ENCODE measurements at places on chromosomes 3 and 15.

DNA sequence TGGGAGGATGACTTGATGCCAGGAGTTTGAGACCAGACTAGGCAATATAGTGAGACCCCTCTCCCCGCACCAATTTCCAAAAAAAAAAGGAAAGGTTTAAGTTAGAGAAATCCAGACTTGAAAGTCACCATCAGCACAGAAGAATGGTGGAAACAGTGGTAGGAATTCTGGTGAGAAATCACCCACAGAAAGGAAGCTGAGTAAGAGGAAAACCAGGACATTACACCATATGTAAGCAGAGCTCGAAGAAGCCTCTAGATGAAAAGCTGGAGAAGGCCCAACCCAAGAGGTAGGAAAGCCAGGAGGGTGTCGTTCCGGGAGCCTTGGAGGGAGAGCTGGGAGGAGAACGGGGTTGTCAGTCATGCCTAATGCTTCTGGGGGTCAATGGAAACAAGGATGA is 40.5 kb downstream of the RASGRP1 start:
- H3K4me3 ChIP-seq = no peak overlapping the region
- no peaks in the 10 kb centered on the region for H3K4me1 ChIP-seq
- ATAC-seq = no peak
- no peak overlapping the region for H3K27ac ChIP-seq
- no peaks in the 10 kb centered on the region for H3K27me3 ChIP-seq

GRCh38 chr3:130748467-130748861 is 1.8 kb upstream of the PIK3R4 start:
- H3K27ac ChIP-seq = peak overlapping the region; percentile 88
- H3K4me1 ChIP-seq = peaks cover 48% of the 10 kb centered on the region
- no peak for ATAC-seq

DNA sequence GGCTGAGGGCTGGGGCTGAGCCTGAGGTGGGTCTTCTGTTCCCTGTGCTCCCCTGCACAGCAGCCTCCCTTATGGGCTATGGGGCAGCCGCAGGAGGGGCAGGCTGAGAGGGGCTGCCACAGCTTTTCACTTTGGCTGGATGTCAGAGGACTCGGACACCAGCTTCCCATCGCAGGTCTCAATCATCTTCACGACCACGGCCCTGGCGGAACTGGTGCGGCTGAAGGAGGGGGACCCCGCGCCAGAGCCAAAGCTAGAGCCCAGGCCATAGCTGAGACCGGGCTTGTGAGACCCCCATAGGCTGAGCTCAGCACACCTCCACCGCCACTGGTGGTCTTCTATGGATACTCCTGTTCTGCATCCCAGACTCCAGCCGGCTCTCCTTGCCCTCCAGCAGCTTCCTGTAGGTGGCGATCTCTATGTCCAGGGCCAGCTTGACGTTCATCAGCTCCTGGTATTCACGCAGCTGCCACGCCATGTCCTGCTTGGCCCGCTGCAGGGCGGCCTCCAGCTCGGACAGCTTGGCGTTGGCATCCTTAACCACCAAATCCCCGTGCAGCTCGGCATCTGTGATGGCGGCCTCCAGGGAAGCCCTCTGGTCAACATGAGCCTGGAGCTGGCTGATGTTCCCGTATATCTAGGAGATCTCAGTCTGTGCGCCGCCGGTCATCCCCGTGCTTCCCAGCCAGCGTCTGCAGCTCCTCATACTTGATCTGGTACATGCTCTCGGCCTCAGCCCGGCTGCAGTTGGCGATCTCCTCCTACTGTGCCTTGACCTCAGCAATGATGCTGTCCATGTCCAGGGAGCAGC is 181.7 kb upstream of the SYNPR start:
- H3K4me3 ChIP-seq = no peak overlapping the region
- H3K27ac ChIP-seq = no peak overlapping the region
- no peaks in the 10 kb centered on the region for H3K4me1 ChIP-seq
- ATAC-seq = no peak

DNA sequence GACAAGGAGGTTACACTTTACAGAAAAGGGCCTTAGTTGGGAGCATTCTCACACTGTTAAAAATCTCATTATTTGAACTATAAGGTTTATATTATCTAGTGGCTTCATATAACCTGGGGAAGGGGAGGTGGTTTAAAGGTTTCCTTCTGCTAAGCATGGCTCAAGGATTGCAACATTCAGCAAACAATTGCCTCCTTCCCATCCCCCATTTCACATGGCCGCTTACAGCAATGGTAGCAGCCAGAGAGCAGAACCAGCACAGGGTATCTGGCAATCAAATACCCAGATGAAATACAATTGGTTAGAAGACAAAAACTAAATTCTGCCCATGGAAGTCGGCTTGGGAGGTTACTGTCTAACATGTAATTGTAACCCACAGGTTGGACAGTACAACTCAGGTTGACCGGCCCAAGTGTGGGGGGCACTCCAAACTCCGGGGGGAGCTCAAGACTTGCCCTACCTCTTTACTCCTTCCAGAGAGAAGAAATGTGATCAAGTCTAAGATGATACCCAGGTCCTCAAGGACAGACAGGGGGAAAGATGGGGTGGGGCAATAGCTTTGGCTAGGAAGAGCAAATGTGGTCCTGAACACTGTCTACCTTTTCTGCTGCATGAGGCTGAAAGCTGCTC is 15.5 kb downstream of the ETV5 start:
- no peak overlapping the region for H3K27ac ChIP-seq
- H3K27me3 ChIP-seq = no peaks in the 10 kb centered on the region
- peaks cover 4% of the 10 kb centered on the region for H3K4me1 ChIP-seq
- H3K4me3 ChIP-seq = no peak overlapping the region

GRCh38 chr15:57751177-57751800 is 44.8 kb downstream of the POLR2M start:
- no peaks in the 10 kb centered on the region for H3K36me3 ChIP-seq
- no peak for ATAC-seq

DNA sequence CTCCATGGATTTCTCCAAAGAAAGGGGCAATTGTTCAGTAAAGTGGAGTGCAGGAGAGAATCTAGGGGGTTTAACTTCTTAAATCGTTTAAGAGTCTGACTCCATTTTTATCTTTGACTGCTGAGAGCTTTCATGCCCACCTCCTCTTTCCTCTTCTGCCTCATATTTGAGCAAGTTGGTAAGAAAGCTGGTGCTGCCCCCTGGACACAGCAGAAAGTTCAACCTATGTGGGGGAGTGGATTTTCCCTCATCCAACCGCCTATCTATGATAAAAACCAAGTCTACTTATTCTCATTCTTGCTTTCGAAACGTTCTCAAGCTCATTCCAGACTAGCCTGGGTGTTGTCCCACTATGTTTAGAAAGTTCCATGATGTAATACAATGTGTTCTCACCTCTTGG is 26.0 kb downstream of the HHLA2 start:
- H3K27ac ChIP-seq = no peak overlapping the region
- H3K36me3 ChIP-seq = no peaks in the 10 kb centered on the region
- no peak for ATAC-seq
- no peaks in the 10 kb centered on the region for H3K4me1 ChIP-seq
- H3K27me3 ChIP-seq = no peaks in the 10 kb centered on the region

GRCh38 chr3:188262913-188263683 is 109.1 kb downstream of the LPP start:
- H3K4me1 ChIP-seq = peaks cover 35% of the 10 kb centered on the region
- H3K4me3 ChIP-seq = no peak overlapping the region
- H3K27me3 ChIP-seq = no peaks in the 10 kb centered on the region
- peak overlapping the region; percentile 100 for H3K27ac ChIP-seq
- H3K36me3 ChIP-seq = no peaks in the 10 kb centered on the region

DNA sequence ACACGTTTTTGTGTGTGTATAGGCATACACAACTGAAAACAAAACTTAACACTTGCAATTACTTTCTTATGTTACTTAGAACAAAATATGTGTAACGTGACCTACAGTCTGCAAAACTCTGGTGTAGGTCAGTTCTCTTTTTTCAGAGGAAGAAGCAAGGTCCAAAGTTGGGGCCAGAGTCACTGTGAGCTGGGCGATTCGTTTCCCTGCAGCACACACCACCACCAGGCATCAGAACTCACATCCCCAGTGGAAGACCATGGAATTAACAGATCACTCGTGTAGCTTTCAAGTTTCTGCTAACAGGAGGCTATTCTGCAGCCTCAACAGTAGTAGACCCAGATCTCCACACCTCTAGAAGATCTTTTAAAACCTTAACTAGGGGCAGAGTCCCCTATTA is 25.8 kb downstream of the ANP32A start:
- peaks cover 98% of the 10 kb centered on the region for H3K4me1 ChIP-seq
- H3K27ac ChIP-seq = peak overlapping the region; percentile 77
- ATAC-seq = no peak
- H3K4me3 ChIP-seq = peak overlapping the region; percentile 24
- no peaks in the 10 kb centered on the region for H3K36me3 ChIP-seq

- ATAC-seq = no peak
- H3K4me1 ChIP-seq = no peaks in the 10 kb centered on the region
- H3K27me3 ChIP-seq = no peaks in the 10 kb centered on the region
- H3K36me3 ChIP-seq = no peaks in the 10 kb centered on the region
Observed at GRCh38 chr15:47618241-47618640, 99.1 kb upstream of the SEMA6D start.

DNA sequence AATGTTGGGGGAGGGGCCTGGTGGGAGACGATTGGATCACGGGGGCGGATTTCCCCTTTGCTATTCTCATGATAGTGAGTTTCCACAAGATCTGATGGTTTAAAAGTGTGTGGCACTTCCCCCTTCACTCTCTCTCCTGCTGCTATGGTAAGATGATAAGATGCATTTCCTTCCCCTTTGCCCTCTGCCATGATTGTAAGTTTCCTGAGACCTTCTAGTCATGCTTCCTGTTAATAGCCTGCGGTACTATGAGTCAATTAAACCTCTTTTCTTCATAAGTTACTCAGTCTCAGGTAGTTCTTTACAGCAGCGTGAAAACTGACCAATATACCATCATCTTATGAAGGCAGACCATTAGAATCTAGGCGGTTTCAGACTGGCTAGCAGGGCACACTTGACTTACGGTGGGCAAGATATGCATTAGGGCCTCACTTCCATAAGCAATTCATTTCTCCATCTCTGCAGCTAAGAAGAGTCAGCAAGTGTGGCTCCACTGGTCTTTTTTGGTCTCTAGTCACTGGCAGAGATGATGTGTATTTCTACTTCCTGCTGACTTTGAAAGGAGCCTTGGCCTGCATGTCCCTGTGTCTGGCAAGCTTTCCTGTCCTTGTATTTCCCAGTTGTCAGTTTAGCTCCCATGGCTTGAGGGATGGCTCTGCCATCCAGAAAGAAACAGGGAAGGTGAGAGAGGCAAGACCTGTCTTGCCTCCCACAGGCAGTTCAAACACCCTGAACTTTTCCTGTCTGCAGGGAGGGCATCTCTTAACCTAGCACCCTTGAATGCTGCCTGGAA is 109.0 kb upstream of the ADAMTS9 start:
- H3K4me3 ChIP-seq = no peak overlapping the region
- ATAC-seq = no peak
- H3K36me3 ChIP-seq = no peaks in the 10 kb centered on the region
- H3K27me3 ChIP-seq = no peaks in the 10 kb centered on the region
- H3K27ac ChIP-seq = no peak overlapping the region

DNA sequence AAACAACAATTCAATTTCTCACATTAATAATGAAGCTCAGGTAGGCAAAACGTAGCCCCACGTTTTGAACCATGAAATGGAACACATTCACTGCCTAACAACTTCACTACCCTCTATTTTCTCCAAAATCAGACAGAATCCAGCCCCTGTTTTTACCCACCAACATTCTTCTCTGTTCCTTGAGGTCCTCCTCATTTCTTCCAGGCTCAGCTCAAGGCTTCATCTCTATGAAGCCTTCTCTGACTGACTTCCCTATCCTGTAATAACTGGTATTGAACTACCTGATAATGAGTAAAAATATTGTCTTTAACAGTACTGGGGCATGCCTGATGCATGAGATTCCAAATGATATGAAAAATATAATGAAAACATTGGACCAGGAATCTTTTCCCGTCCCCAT is 2.2 kb downstream of the TFRC start:
- H3K4me3 ChIP-seq = no peak overlapping the region
- H3K4me1 ChIP-seq = peaks cover 5% of the 10 kb centered on the region
- ATAC-seq = no peak
- H3K27ac ChIP-seq = no peak overlapping the region
- no peaks in the 10 kb centered on the region for H3K36me3 ChIP-seq

DNA sequence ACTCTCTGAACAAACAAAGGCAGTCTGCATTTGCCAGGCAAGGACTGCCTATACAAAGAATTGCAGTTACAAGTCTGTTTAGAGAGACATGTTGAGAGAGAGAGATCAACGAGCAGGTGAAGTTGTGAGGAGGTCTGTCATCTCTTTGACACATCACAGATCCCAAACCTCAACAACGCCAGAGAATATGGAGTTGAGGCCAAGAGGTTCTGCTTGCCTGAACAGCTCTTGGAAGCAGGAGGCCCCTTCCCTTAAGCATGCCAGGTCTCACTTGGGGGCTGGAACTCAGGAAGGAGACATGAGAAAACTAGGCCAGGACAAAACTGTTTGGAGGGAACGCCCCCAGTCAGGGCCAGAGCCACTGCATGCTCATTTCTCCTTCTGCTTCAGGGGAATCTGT is 22.3 kb upstream of the MUSTN1 start:
- ATAC-seq = no peak
- H3K4me3 ChIP-seq = no peak overlapping the region
- peak overlapping the region; percentile 8 for H3K27ac ChIP-seq
- peaks cover 10% of the 10 kb centered on the region for H3K4me1 ChIP-seq

DNA sequence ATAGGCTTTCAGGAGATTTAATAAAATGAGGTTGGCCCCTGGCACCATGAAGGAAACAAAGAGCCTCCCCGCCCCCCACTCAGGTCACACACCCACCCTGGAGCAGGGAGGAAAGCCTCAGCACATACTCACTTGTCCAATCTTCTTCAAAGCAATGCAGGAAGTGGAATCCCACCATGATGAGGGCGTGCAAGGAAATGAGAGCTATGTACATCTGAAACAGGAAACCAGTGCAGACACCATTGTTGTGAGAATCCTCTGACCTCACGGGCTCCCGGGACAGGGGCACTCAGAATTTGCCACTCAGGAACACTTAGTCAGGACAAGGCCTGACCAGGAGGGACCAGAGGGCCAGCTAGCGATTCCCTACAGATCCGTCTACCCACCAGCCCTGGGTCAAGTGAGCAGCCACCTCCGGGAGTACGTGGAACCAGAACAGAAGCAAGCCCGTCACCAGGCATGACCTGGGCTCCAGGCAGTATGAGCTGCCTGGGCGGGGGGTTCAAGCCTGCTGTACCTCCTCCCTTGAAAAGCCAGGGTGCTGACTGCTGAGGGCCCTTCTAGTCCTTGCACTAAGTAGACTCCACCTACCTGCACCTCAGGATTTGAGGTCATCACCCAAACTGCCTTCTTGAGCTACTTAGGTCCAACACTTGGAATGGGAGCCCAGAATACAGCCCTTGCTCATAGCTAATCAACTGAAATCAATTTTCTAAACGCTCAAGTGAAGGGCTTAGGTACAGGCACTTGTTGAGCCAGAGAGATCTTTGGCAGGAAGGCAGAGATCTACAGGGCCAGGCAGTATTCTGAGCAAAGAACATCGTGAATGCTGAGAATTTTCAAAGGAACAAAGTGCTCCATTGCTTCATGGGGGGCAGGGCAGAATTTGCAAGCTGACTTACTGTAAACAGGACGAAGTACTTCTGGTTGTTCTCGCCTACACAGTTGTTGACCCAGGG is 42.7 kb downstream of the ZDHHC3 start:
- no peak overlapping the region for H3K27ac ChIP-seq
- H3K4me1 ChIP-seq = no peaks in the 10 kb centered on the region
- no peaks in the 10 kb centered on the region for H3K36me3 ChIP-seq
- ATAC-seq = no peak
- no peaks in the 10 kb centered on the region for H3K27me3 ChIP-seq

All from gastroesophageal sphincter (tissue), 4 donors.